ENCODE measurements at places on chromosomes 7 and 10.

DNA sequence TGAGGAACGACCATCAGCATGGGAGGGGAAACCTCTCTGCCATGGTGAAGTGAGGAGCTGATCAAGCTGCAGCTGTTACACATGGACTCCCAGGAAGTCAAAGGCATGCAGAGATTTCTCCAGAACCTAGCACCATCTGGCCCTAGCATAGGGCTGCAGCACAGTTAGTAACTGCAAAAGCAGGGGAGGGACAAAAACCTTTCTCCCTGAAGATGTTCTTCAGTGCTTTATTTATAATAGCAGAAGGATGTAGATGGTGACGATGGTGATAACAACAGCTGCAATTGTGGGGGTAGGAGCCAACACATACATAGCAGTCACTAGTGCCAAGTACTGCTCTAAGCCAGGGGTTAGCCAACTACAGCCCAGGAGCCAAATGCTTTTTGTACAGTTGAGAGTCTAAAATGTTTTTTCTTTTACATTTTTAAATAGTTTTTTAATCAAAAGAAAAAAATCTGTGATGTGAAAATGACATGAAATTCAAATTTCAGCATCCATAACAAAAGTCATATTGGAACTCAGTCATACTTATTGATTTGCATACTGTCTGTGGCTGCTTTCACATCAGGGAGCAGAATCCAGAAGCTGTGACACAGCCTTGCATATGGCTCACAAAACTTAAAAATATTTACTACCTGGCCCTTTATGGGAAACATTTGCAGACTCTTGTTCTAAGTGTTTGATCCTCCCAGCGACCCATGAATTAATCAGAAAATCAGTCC, 299.5 kb downstream of the ELMO1 start:
- no peak for DNase-seq

DNA sequence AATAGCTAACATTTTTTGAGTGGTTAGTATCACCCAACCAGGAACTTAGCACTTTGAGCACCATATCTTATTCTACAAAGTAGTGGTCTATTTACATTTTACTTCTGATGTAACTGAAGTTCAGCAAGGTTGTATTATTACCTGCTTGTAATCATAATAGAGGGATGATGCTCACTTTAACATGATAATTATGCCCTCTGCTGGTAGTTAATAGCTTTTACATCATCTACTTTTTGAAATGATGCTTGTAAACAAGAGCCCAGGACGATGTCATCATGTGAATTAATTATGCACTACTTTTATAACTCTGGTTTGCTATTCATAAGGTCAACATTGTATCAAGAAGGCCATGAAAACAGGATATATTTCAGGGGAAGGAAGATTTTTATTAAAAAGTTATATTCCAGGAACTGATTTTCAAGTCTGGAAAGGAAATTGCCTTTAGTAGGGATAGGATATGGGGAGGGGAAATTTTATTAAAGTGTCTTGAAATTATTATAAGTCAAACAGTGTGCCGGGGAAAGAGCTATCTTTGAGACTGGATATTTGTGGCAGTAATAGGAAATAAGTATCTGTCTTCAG, 80.3 kb upstream of the SCIN start:
- no peak for DNase-seq

DNA sequence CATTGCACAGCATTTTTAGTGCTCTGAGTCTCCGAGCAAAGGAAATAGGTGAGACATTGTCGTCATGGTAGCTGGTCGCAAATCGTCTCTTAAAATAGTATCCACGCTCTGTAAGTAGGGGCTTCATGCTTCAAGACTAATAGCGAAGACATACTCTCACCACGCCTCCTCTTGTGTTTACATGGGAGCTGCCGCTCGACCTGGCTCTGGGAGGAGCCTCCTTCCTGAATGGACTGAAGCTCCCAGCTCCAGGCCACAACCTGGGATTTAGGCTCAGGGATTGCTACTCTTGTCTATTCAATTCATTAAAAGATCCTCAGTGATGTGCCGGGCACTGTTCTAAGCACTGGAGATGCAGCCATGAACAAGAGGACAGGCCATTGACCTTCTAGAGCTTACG, 196.1 kb upstream of the GALNT17 start:
- no peak for DNase-seq

DNA sequence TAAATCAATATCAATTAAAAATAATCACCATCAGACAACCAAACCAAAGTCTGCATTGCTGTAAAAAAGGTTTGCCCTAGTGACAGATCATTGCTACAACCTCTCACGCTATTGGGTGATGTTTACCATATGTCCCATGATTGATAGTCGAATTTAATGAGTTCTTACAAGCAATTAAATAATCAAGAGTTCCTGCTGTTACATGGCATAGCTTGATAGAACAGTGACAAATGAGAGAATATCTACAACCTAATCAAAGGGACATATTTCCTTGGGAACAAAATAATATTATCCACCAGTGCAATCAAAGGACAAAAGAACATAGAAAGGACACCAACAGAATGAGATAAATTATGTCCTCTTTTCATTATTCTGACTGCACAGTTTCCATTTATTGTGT, 387.4 kb downstream of the ETV1 start:
- no peak for DNase-seq

DNA sequence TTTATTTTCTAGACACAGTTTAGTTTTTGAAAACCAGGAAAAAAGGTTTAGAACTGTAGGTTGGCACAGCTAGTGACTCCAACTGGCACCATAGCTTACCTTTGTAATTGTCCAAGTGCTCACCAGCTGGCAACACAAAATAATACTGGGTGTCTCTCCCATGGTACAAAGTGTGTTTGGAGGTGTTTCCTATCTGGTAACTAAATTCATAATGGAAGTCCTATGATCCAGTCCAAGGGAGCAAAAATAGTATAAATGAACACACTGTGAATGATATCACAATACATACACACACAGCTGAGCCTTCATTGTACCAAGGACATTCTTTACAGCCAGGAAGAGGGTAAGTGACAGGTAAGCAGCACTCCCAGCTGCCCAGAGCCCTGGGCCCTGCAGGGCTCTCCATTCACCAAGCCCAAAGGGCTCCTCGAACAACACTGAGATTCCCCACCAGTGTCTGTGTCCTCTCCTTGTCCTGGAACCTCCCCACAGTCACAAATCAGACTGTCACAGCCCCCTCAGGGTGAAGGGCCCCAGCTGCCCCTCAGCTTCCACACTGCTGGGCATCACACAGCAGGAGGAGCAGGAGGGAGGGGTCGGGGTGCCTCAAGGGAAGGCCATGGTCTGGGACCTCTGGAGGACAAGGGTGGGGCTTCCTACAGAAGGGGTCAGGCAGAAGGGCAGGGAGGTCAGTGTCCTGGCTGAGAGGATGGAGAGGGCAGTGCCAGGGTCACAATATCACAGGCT, 72.1 kb downstream of the PKD1L1 start:
- DNase-seq, result no peak

GRCh38 chr10:60963441-60964256, 19.7 kb upstream of the RHOBTB1 start:
- DNase-seq, result no peak

DNA sequence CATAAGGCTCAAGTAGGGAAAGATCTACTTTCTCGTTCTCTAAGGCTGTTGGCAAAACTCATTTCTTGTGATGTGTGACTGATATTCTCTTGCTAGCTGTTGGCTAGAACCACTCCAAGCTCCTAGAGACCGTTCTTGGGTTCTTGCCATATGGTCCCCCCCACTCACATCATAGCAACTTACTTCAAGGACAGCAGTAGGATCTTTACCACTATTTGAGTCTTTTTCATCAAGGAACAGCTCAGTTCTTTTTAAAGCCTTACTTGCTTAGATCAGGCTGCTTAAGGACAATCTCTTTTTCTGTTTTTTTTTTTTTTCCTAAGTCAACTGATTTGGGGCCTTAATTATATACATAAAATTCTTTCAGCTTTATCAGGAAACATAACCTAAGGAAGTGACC, 251.1 kb downstream of the GPR37 start:
- DNase-seq, result no peak

Data from CD4-positive, alpha-beta T cell treated with Interleukin-1 beta for 1 hour (primary cell).